ENCODE measurements at places on chromosomes 11 and 22.

DNA sequence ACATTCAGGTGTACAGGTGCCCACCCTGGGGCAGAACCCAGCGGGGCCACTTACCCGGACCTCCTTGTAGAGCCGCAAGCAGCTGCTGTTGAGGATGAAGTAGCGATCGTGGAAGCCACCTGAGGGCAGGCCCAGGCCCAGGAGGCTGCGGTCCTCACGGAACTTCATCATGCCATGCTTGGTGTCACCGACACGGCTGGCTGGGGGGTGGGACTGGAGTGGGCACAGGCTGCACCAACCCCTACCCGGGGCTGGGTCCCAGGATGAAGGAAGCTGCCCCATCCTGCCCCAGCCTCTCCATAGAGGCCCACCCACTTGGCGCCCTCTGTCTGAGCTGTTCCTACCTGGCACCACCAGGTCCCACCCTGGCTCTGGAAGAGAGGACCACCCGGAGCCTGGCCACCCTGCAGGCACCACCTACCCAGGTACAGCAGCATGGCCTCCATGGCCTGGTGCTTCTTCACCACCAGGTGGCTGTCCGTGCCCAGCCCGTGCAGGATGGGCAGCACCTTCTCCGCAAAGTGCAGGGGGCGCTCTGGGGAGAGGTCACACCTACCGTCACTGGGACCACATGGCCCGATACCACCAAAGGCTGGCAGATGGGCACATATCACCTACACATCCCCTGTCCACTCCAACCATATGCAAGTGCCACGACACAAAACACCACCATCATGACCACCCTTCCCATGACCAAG, 19.2 kb upstream of the PDE2A start:
- DNase-seq = no peak

DNA sequence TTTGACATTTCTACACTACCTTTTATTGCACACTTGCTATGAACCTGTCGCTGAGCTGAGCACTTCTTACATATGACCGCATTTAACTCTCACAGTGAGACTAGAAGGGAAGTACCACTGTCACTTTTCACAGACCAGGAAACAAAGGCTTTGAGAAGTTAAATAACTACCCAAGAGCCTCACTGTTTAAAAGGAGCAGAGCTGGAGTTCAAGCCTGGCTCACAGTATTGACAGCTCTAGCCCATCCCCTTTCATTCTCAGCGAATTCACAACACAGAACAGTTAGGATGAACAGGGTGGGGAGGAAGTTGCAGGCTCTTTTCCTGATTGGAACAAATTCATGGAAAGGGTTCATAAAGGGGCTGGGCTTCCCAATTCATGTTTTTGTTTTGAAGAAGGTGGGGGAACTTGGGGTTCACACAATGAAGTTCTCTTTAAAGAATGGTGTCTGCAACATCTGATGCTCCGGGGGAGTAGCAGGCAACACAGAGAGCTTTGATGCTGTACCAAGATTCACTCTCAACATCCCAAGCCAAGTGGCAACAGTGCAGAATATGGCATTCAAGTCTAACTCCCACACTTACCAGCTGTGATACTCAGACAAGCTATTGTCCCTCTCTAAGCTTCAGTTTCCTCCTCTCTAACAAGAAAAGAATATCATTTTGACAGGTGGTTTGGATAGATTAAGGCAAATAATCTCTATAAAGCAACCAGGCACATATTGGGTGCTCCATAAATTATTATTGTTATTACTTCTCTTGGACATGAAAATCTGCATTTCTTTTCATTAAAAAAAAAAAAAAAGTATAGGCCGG, 17.2 kb downstream of the SCGB1A1 start:
- DNase-seq = no peak

DNA sequence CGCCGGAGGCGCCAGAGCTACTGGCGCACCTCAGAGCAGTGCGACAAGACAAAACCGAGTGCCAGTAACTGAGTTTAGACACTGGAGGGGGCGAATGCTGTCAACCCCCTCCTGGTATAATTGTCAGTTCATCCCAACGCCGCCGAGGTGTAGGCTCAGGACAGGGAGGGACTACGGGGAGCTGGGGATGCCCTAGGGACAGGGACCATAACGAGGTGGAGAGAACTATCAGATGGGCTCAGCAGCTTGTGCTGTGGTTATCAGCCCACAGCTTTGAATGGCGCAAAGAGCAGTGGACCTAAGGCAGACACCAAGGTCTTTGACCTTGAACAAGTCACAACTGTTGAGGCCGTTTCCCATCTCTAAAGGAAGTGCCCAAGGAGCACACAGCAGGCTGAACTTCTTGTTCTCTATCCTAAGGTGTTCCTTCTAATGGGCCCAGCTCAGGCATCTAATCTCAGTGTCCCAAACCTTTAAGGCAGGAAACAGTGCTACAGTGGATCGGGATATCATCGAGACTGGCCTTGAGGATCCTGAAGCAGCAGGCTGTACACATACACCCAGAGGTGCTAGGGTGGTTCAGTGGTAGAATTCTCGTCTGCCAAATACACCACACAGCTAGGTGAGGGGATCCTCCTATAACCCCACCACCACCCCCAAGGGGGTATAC, 958 bp upstream of the TUT1 start:
- DNase-seq = no peak

DNA sequence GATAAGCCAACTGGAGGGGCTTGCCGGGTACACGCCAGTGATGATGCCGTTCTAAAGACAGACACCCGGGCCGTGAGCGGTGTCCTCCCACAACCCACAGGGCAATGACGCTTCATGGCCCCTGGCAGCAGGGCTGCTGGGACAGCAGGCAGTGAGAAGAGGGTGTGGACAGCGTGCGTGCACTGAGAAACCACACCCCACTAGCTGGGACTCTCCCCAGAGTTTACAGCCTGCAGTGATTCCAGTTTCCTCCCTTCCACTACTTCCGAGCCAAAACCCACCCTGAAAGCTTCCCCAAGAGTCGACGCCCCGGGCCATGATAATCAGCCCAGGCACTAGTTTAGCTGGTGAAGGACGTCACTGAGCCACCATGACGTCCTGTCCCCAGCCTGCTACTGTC, 29.2 kb downstream of the CPT1A start:
- DNase-seq = no peak
